ENCODE measurements at places on chromosomes 16 and 17.

DNA sequence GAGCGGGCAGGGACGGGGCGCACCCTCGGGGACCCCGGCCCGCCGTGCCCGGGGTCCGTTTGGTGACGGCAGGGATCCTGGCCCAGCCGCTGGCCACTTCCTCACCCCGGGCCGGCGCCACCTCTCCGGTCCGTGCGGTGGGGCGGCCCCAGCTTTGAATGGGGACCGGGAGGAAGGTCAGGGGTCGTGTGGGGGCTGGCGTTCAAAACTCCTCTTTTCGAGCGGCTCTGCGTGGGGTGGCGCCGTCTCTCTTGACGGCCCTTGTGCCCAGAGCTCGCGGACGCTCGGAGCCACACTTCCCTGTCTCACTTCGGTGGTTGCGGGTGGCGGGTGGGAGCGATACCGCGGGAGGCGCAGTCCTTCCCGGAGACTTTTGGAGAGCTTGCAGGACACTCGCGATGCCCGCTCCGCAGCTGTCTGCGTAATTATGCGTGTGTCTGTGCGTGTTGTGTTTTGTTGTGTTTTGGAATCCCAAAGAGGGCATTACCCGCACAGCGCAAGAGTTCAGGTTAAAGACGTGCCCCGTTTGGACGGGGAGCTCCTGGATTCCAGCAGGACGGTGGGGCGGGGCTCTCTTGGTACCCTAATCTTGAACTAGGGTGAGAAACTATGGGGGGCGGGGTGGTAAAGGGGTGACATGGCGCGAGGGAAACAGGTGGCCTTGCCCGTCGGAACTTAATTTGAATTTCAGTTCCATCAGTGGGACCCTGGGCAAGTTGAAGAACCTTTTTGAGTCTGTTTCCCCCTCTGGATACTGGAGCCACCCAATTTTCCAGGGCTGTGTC is 637 bp downstream of the PLCG2 start:
- DNase-seq: peak; percentile 33

DNA sequence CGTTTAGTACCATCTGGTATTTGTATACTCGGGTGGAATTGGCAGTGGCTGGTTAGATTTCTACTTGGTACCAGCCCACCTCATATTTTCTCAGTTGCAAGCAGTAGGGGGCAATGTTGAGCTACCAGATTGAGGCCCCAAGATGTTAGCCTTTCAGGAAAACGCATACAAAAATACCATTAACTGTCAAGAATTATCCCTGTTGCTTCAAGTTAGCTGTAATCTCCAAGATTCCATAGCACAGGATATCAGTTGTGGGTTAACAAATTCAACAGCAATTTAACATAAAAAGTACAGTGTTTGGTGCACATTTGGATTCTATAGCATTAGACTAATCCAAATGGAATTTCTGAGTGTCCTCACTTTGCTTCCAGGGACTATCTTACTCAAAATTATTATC is 188.2 kb downstream of the FTO start:
- peak; percentile 47 for DNase-seq

DNA sequence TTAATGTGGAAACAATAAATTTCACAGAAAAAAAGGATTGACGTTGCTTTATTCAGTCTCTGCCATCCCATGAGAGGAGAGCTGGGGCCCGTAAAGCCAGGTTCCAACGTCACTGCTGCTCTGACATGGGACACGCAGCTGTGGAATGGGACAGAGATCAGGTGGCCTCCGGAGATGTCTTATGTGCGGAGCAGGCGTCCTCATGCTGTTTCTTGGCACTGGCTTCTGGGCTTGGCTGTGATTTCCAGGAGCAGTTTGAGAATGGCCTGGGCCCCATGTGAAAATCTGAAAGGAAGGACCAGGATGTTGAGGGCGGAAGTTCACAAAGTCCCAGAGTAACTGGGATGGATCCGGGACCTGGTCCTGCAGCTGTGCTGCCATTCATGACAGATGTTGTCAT is 32.4 kb downstream of the NDEL1 start:
- DNase-seq: no peak

DNA sequence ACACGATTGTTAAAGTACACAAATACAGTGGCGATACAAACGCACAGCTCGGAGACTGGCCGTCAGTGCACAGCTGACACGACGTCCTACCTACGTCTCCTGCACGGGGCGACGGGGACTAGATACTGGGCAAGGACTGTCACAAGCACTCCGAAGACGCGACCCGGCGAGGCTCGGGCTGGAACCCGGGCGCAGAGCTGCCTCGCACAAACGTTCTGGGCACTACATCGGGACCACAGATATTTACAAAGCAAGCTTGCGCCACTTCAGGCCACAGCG is 13.8 kb downstream of the SLC16A3 start:
- DNase-seq: no peak

- peak; percentile 58 for DNase-seq
Measured at GRCh38 chr16:85733155-85733838, 17.6 kb downstream of the C16orf74 start.

All from common myeloid progenitor, CD34-positive (primary cell).